Hair follicular keratinocyte (primary cell): ENCODE measurements at places on chromosomes 11 and 22. TPM values are rescaled to one million over a fixed set of nuclear protein-coding genes. Genes with fewer than 3 reads are reported as not detected.

Gene CXCR5
- not detected in 2 replicates for total RNA-seq

Gene TP53AIP1
- total RNA-seq: 7.3 and 11.9 TPM in 2 replicates

Gene NXPE1
- total RNA-seq: not detected in 2 replicates

Gene TRIM22
- 18.9 and 41.5 TPM in 2 replicates for total RNA-seq

Gene DCHS1
- total RNA-seq: 0.16 and 0.27 TPM in 2 replicates

Gene ALDH3B1
- total RNA-seq: 0.31 and 0.61 TPM in 2 replicates

Gene AGBL2
- total RNA-seq: 0.16 and 0.19 TPM in 2 replicates

Gene GP1BB
- 2.8 and 2.9 TPM in 2 replicates for total RNA-seq
